HCT116 (cell line): ENCODE measurements at places on chromosomes 1 and 21. TPM values are rescaled to one million over a fixed set of nuclear protein-coding genes. Genes with fewer than 3 reads are reported as not detected.

- DNase-seq = no peak
These were observed 134.7 kb downstream of the FAM78B start for GRCh38 chr1:166031932-166032571.

- no peak for DNase-seq
These were observed 4.1 kb upstream of the EPS8L3 start for GRCh38 chr1:109767637-109768334.

GRCh38 chr1:217891966-217892365, 260.8 kb downstream of the SPATA17 start:
- DNase-seq = no peak

DNA sequence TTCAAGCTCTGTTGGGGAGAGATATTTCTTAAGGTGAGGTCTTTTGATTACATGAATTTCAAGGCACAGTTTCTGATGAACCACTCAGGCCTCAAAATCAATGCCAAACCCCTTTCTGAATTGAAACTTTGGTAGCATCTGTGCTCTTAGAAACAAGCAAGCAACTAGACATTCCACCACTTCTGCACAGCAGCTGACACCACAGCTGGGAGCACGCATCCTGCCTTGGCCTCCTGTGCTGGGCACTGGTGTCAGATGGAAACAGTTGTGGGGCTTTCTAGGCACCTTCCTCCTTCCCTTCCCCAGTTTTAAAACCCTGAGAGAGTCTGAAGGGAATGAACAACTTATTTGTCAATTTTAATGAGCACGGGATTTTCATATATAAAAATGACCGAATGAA, 360.2 kb downstream of the ADGRL2 start:
- DNase-seq = no peak

JAM2 gene
- total RNA-seq = 0.15 TPM

TNFRSF4 gene
- 0.37 TPM for total RNA-seq
